ENCODE measurements at places on chromosomes 6 and 20.

- DNase-seq: no peak
Observed at GRCh38 chr6:84860920-84861319, 96.5 kb upstream of the TBX18 start.

DNA sequence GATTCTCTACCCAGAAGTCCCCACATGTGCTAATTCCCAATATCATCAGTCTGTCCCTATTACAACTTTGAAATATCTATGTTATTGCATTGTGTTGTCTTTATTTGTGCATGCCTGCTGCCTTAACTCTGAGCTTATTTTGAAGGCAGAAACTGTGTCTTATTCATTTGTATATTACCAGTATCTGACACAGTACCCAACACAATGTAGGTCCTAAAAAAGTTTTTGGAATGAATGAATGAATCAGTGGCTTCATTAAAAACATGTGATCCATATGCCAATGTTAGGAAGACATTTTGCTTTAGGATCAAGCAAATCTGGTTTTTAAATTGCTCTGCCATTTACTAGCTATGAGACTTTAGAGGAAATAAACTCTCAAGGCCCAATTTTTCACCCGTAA lies 420.4 kb downstream of the CBLN4 start:
- DNase-seq: no peak

DNA sequence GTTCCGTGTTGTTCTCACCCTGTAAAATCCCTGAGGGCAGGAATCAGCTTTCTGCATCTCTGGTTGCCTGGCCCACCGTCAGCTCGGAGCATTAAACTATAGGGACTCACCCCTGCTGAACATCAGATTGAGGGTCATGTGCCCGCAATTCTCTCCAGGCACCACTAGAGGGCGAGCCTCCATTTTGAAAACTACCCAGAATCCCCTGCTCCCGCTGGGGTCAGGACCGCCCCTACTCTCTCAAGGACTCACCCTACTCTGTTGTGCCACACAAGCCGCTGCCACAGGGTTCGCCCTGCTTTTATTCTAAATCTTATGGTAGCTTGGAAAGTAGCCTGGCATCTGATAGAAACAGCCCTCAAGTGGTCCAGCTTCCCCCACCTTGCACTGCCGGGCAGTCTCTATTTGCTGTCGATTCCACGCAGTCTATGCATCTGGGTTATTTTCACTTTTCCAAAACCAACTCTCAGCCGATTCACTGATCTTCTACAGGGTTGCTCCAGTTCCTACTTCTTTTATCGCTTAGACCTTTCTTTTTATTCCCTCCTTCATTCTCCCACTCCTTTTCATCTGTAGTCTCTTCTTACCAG lies 244.1 kb upstream of the QKI start:
- DNase-seq: peak; percentile 27

GRCh38 chr6:76472858-76473257 lies 400.4 kb upstream of the IMPG1 start:
- no peak for DNase-seq

- no peak for DNase-seq
Observed at GRCh38 chr6:4613795-4614194, 162.4 kb upstream of the CDYL start.

- peak; percentile 83 for DNase-seq
Observed at GRCh38 chr20:2742934-2743559, 50.5 kb downstream of the EBF4 start.

- DNase-seq: peak; percentile 5
Observed at GRCh38 chr6:86969573-86969972, 32.2 kb downstream of the HTR1E start.

DNA sequence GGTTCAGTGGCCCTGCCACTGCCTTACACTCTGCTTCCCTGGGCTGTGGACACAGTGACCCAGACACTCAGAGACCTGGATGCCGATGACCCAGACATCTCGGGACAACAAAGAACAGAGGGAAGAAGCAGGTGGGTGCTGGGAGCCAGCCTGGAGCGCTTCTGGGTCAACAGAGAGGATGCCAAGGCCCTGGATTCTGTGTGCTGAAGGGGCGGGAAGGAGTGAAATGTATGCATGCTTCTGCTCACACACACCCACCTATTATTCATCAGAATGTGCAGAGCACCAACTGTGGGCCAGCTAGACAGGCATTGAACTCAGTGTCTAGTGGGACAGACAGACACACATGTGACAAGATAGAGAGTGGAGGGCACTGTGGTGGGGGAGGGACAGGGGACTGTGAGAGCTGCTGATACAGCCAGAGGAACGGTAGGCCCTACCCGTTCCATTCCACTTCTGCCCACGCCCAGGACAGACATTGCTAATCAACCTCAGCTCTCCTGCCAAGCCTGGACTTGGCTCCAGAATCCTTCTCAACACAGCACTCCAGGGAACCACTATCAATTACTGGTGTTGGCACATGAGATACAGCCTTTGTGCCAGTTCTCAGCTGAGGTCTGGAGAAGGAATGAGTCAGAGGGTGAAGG lies 20.2 kb downstream of the KCNK15 start:
- no peak for DNase-seq

GRCh38 chr6:12296255-12296573 lies 6.1 kb downstream of the EDN1 start:
- no peak for DNase-seq

DNA sequence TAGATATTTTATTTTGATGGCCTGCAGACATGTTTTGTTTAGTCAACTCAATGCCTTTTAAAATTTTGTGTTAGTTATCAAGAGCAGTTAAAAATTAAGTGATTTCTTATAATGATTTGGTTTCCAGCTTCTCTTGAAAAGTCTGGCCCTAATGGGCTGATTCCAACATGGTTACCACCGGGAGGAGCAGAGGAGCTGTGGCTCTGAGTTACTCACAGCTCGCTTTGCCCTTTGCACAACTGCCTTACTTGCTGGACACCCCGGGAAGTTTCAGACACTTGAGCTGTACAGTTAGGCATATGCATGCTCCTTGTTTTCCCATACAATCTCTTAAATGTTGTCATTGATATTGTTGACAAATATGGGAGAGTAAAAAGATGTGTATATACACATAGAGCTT lies 173.1 kb upstream of the MMS22L start:
- DNase-seq: no peak

DNA sequence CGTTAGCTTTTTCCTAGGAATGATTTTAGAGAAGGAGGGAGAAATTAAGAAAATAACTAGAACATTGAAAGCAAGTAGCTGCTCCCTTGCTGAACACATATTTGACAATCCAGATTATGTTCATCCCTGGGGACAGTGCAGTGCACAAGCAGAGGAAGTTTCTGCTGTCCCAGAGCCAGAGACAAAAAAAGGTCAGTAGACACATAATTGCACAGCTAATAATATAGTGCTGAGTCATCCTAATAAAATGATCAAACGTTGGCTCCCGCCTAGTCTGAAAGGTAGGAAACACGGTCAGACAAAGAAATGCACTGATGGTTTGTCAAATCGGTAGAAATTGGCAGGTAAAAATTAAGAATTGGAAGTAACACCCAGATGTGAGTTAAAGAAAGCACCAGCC lies 21.7 kb upstream of the SSTR4 start:
- no peak for DNase-seq

- DNase-seq: no peak
Observed at GRCh38 chr6:37531026-37531425, 31.3 kb upstream of the CCDC167 start.

GRCh38 chr6:88616380-88616779 lies 347.0 kb downstream of the RNGTT start:
- no peak for DNase-seq

GRCh38 chr6:41570259-41570615 lies 24.1 kb downstream of the FOXP4 start:
- DNase-seq: no peak

- DNase-seq: peak; percentile 27
Observed at GRCh38 chr6:30149858-30150550, 11.0 kb downstream of the TRIM10 start.
